ENCODE measurements at places on chromosomes 3 and 15. TPM values are rescaled to one million over a fixed set of nuclear protein-coding genes. Genes with fewer than 3 reads are reported as not detected.

- DNase-seq = no peak
- H3K27me3 ChIP-seq = no peaks in the 10 kb centered on the region
- H3K27ac ChIP-seq = no peak overlapping the region
Observed at GRCh38 chr15:100256101-100256969, 85.4 kb downstream of the ADAMTS17 start.

GRCh38 chr15:78671626-78672211 is 30.7 kb upstream of the CHRNB4 start:
- no peak overlapping the region for H3K4me3 ChIP-seq
- DNase-seq = no peak
- H3K4me1 ChIP-seq = no peaks in the 10 kb centered on the region
- H3K36me3 ChIP-seq = no peaks in the 10 kb centered on the region
- no peak overlapping the region for H3K27ac ChIP-seq

GRCh38 chr3:156135921-156136638 is 15.7 kb downstream of the KCNAB1 start:
- H3K4me1 ChIP-seq = no peaks in the 10 kb centered on the region
- no peaks in the 10 kb centered on the region for H3K36me3 ChIP-seq
- no peak overlapping the region for H3K27ac ChIP-seq
- peaks cover 30% of the 10 kb centered on the region for H3K27me3 ChIP-seq

GRCh38 chr3:75192146-75192616 is 471.9 kb upstream of the FRG2C start:
- H3K27ac ChIP-seq = no peak overlapping the region
- peak; percentile 33 for DNase-seq
- H3K36me3 ChIP-seq = no peaks in the 10 kb centered on the region
- H3K4me3 ChIP-seq = no peak overlapping the region
- H3K27me3 ChIP-seq = no peaks in the 10 kb centered on the region

- no peaks in the 10 kb centered on the region for H3K36me3 ChIP-seq
- no peak overlapping the region for H3K27ac ChIP-seq
- DNase-seq = no peak
Observed at GRCh38 chr3:197896421-197896820, 53.6 kb upstream of the RPL35A start.

DNA sequence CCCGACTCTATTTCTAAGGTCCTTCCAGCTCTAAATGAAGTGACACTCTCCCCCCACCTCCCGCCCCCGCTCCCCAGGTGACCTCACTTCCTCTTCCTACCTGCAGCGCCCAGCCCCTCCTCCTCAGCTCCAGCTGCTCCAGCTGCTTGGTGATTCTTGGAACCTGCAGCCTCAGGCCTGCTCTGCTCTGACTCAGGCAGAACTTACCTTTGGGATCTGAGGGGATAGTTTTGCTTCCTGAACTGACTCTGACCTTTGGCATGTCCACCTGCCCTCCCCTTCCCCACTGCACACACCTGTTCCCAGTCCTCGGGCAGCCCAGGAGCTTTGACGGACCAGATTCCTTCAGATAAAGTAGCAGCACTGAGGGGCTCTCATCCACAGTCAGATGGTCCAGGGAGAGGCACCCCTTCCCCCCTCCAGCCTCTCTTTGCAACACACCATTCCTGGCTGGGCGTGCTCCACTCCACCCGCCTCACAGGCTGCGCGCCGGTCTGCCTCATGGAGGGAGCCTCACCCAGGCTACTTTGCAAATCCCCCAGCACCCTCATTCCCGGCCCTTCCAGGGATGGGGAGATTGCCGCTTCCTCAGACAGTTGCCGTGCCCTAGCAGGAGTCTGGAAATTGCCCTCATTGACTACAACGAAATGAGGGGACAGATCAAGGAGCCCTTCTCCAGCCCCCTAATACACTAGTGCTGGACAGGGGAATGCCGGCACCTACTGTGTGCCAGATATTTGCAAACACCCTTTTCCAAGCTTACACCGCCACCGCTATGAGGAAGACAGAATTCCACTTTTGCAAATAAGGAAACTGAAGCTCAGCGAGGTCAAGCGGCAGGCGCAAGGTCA is 692 bp upstream of the C15orf39 start:
- peak overlapping the region; percentile 51 for H3K27ac ChIP-seq
- no peaks in the 10 kb centered on the region for H3K27me3 ChIP-seq
- H3K4me3 ChIP-seq = peak overlapping the region; percentile 91
- DNase-seq = peak; percentile 14

DNA sequence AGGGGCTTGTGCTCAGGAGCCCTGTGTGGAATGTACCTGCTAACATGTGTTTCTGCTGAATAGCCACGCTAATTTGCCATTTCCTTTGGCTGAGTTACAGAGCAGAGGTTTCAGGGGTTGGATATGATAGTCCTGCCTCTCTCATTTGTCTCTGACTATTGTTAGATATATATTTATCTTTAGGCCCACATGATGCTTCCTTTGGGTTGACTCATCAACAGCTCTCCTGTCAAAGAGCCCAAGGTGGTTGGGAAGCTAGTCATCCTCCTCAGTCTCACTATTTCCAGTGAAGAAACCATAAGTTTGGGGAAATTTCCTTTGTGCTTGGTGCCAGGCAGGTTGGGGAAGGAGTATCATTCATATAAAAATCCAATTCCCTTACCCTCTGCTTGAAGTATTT is 1194.6 kb downstream of the ZPLD1 start:
- peaks cover 6% of the 10 kb centered on the region for H3K36me3 ChIP-seq
- H3K27ac ChIP-seq = no peak overlapping the region

The SLITRK3 gene
- not detected for total RNA-seq

The DNAH1 gene
- 32.4 TPM for total RNA-seq

The GATM gene
- total RNA-seq = 3.3 TPM

The AP2M1 gene
- total RNA-seq = 178 TPM

All from activated T-cell treated with anti-CD3 and anti-CD28 coated beads, Interleukin-2, amount 50 U/mL, for 72 hours (primary cell).